Bronchial epithelial cell (primary cell): ENCODE measurements at places on chromosomes 4 and X. TPM values are rescaled to one million over a fixed set of nuclear protein-coding genes. Genes with fewer than 3 reads are reported as not detected.

Gene CT45A1
- not detected in 2 replicates for total RNA-seq

Gene SCRG1
- not detected in 2 replicates for total RNA-seq

Gene RPA4
- 0.79 and 1.2 TPM in 2 replicates for total RNA-seq

Gene BST1
- total RNA-seq: 0.64 and 0.79 TPM in 2 replicates

Gene PF4V1
- 1.6 TPM in 1 of 2 replicates, not detected in the other for total RNA-seq

Gene DDX53
- total RNA-seq: not detected in 2 replicates

Gene COX18
- 15.1 and 16.8 TPM in 2 replicates for total RNA-seq

Gene ADH6
- not detected in 2 replicates for total RNA-seq

Gene ADGRG4
- total RNA-seq: not detected in 2 replicates

Gene CXCL13
- not detected in 2 replicates for total RNA-seq

Gene FAM47E
- total RNA-seq: 0.26 and 0.38 TPM in 2 replicates

Gene MAGEA2
- not detected in 2 replicates for total RNA-seq

Gene TMPRSS11F
- 1.6 and 2.3 TPM in 2 replicates for total RNA-seq

Gene EMCN
- total RNA-seq: not detected in 2 replicates

Gene H2BW2
- not detected in 2 replicates for total RNA-seq

Gene ZCCHC18
- total RNA-seq: not detected in 2 replicates

Gene RNF128
- total RNA-seq: 21.0 and 32.1 TPM in 2 replicates

Gene TNMD
- not detected in 2 replicates for total RNA-seq

Gene STPG2
- total RNA-seq: 0.13 TPM in 1 of 2 replicates, not detected in the other

Gene GRID2
- not detected in 2 replicates for total RNA-seq

Gene BBS12
- total RNA-seq: 4.5 and 6.8 TPM in 2 replicates

Gene CCSER1
- 6.6 and 10.9 TPM in 2 replicates for total RNA-seq

Gene P2RY4
- total RNA-seq: 0.13 TPM in 1 of 2 replicates, not detected in the other

Gene DRD5
- not detected in 2 replicates for total RNA-seq

Gene UGT2B17
- total RNA-seq: 0.13 TPM in 1 of 2 replicates, not detected in the other

Gene RHOXF1
- not detected in 2 replicates for total RNA-seq

Gene TLR1
- total RNA-seq: 0.13 and 0.26 TPM in 2 replicates

Gene NAT8L
- total RNA-seq: not detected in 2 replicates

Gene NWD2
- 0.26 and 1.2 TPM in 2 replicates for total RNA-seq

Gene BGN
- total RNA-seq: 0.26 TPM in 1 of 2 replicates, not detected in the other

Gene USP11
- total RNA-seq: 6.1 and 7.3 TPM in 2 replicates

Gene USP17L28
- total RNA-seq: not detected in 2 replicates

Gene GPM6B
- under 0.01 and 1.2 TPM in 2 replicates for total RNA-seq

Gene EVC2
- total RNA-seq: 8.2 and 9.5 TPM in 2 replicates

Gene CXorf66
- total RNA-seq: not detected in 2 replicates

Gene FAM156B
- total RNA-seq: 6.8 and 7.7 TPM in 2 replicates

Gene BEX3
- total RNA-seq: 94.8 and 129 TPM in 2 replicates

Gene STS
- total RNA-seq: 0.26 and 0.77 TPM in 2 replicates

Gene GBA3
- total RNA-seq: under 0.01 and 0.13 TPM in 2 replicates

Gene DMD
- total RNA-seq: 4.0 and 4.5 TPM in 2 replicates

Gene P2RY10
- not detected in 2 replicates for total RNA-seq

Gene CLIC2
- under 0.01 and 0.13 TPM in 2 replicates for total RNA-seq

Gene CLGN
- 53.1 and 78.5 TPM in 2 replicates for total RNA-seq

Gene SYP
- total RNA-seq: under 0.01 TPM in 2 replicates

Gene RTL3
- not detected in 2 replicates for total RNA-seq

Gene SAP30
- 5.9 and 11.1 TPM in 2 replicates for total RNA-seq

Gene NUDT6
- total RNA-seq: 2.7 and 3.9 TPM in 2 replicates

Gene TSPAN6
- total RNA-seq: 16.6 and 18.1 TPM in 2 replicates

Gene ZFP42
- total RNA-seq: under 0.01 TPM in 2 replicates

Gene GPR78
- total RNA-seq: under 0.01 and 0.51 TPM in 2 replicates

Gene SPANXN3
- total RNA-seq: not detected in 2 replicates
